ENCODE measurements at places on chromosomes 1 and 21.

DNA sequence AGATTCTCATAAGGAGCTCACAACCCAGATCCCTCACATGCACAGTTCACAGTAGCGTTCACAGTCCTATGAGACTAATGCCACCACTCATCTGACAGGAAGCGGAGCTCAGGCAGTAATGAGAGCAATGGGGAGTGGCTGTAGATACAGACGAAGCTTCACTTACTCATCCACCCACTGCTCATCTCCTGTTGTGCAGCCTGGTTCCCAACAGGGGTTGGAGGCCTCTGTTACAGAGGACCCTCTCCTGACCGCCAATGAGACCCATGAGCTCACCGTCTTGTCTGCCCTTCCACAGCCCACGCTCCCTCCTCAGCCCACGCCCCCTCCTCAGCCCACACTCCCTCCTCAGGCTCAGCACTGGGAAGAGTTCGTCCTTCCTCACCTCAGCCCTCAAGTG is 39.6 kb downstream of the RSPH1 start:
- no peak for DNase-seq

- no peak for DNase-seq
Measured at GRCh38 chr1:223828162-223828848, 17.4 kb downstream of the TP53BP2 start.

DNA sequence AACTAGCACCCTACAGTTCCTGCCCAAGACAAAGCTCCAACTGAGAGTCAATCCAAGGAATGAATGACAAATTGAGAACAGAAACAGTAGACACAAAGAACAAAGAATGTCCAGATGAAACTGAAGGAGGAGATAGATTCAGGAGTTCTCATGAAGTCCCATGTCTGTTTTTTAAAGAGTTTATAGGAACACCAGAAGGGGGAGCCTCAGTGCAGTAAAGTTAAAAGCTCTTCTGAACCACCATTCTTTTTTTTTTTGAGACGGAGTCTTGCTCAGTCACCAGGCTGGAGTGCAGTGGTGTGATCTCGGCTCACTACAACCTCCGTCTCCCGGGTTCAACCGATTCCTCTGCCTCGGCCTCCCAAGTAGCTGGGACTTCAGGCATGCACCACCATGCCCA is 323.6 kb downstream of the MRPL39 start:
- DNase-seq, result peak; percentile 41

DNA sequence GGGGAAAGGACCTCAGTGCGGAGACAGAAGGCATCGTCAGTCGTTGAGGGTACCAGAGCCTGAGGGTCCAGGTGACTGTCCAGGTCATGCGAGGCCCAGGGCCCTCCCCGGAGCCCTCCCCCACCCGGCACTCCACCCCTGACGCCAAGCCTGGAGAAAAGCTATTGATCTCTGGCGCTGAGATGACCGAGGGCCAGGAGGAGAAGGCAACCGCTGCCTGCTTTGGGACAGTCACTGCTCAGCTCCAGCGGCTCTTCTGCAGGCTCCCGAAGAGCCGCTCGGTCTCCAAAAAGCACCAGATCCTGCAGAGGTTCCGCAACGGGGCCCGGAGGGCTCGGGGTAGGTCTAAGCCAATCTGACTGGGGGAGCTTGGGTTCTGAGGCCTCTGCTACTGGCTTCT is 10.9 kb downstream of the RASSF5 start:
- no peak for DNase-seq

GRCh38 chr1:53644496-53644895 is 94.5 kb downstream of the GLIS1 start:
- no peak for DNase-seq

- DNase-seq, result no peak
Measured at GRCh38 chr1:47843781-47844557, 153.2 kb downstream of the TRABD2B start.

- DNase-seq, result no peak
Measured at GRCh38 chr1:155184835-155185782, 11.5 kb downstream of the TRIM46 start.

DNA sequence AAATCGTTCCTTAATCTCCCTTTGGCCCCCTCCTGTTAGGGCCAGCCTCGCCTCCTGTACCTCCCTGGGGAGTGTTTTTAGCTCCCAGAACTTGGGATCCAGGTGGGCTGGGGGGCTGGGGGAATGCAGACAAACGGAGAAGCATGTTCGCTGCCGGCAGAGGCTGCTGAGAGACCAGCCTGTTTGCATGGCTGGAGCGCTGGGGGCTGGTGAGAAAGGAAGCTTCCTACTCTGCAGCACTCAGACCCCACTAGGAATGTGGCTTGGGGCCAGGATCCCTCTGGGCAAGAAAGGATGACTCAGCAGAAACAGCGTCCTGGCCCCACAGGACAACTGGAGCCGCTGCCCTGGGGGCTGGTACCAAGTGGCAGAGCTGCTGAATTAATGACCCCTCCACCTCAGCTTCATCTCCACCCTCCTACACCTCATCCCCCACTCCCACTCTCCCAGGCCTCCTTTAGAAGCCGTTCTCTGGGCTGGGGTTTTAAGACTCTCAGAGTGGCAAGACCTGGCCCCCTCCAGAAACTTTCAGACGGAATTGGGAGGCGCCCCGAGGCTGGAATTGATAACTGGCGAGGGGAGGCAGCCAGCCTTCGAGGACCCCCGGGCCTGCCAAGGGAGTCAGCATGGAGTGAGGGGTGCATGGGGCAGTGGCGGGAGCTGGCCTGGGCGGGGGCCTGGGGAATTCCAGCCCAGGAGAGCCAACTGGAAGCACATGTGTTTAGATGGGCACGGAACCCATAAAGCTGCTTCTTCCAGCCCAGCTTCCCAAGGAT is 28.5 kb upstream of the EPS8L3 start:
- DNase-seq, result peak; percentile 91
